ENCODE measurements at places on chromosomes 3 and 15.

DNA sequence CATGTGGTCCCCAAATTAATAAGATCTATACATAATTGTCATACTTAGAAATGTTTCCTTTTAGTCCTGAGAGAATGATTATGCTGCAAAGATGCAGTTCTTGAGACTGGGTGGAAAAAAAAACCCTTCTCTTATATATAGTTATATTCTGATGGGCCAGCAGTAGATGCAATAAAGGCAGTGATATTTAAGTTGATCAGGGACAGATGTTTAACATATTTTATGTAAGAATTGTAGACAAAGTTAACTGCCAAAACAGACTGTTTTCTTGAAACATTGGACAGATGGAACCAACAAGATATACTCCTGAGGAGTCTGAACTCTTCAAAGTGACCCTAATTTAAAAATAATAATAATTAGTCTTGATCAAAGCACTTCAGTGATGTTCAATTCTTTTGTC is 172.0 kb upstream of the LRIG1 start:
- DNase-seq, result no peak

DNA sequence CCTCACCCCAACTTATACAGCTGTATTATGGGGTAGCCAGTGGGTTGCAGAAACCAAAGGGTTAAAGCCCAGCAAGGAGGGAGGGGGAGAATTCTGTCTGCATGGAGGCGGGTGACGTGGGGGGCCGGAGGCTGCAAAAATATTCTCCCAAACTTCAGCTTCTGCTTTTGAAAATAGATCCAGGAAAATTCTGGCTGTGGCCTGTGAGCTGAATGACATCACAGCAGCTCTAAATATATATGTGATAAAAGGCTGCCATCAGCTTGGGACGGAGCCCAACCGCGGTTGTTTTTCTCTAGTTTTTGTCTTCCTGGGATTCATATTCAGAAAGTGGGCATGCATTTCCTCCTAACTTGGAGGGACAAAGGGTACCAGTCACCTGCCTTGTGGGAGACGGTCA is 27.6 kb downstream of the MAPKAPK3 start:
- DNase-seq, result no peak

DNA sequence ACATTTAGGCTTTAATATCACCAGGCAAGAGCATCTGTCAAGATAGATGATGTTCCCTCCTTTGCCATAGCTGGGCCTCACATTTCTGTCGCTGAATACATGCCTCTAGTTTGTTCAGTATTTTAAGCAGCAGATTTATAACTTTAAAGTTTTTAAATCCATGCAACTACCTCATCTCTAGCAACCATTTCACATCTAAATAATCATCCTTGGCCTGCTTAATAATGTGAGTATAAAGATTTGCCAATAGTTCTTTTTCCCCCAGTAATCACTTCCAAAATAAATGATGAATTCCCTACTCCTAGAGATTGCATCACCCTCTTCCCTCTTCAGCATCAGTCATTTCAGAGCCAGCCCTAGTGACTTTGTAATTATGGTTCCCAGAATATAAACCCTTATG is 36.2 kb upstream of the FILIP1L start:
- no peak for DNase-seq

- no peak for DNase-seq
Observed at GRCh38 chr3:174884776-174885568, 25.8 kb downstream of the NAALADL2 start.

DNA sequence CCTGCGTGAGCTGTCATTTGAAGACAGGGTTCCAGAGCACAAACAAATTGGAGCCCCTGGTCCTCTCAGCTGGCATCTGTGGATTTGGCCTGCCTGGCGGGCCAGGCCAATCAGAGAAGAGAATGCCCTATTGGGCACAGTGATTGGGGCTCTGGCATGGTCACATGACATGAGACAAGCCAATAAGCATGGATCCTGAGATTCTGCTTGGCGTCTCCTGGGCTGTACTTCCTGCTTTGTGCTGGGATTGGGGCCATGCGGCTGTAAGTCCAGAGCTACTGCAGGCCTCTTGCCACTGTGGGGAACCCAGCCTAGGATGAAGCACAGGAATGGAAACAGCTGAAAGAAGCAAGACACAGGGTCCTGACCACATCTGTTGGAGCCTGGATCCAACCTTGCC is 121.4 kb downstream of the FBLN2 start:
- no peak for DNase-seq

DNA sequence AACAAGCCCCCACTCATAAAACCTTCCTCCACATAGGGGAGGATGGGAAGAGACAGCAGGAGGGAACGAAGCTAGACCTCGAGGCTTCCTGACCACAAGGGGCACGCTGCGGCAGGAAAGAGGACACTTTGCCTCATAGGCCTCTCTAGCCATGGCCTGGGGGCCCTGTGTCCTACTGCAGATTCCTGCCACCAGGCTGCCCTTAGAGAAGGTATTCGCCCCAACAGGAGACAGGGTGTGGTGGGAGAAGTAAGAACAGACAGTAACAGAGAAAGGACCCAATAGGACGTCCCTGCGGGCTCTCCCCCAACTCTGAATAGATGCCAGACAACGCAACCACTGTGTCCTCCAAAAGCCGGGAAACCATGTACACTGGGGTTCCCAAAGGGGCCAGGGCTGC is 36.8 kb downstream of the ADCY5 start:
- DNase-seq, result no peak

DNA sequence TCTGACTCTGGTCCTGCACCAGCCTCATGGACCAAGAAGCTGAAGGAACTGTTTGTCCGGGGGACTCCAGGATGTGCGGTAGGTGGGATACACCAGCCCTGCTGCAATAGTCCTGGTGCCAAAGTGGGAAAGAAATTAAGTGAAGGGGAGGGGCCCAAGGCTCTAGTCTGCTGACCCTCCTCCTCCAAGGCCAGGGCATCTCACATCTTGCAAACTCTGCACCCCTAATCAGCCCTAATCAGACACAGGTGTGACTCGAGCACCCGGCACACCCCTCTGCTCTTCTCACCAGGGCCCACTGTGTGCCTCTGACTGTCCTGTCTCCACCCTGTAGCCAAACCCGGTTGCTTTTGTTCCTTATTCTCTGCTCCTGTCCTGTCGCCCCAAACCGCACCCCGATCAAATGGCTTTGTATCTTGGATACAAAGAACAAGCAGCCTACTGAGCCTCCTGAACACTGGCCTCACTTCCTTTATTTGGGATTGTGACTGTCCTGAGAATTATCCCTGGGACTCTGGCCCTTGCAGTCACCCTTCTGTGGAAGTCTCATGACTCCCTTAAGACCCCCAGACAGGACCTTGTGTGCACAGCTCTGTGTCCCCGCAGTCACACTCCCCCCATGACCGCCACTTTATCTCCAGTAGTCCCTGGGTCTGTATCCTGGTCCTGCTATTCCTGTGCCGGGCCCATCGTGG is 26.7 kb upstream of the SLC41A3 start:
- DNase-seq, result no peak

GRCh38 chr3:12840591-12841148 is 695 bp downstream of the RPL32 start:
- no peak for DNase-seq

DNA sequence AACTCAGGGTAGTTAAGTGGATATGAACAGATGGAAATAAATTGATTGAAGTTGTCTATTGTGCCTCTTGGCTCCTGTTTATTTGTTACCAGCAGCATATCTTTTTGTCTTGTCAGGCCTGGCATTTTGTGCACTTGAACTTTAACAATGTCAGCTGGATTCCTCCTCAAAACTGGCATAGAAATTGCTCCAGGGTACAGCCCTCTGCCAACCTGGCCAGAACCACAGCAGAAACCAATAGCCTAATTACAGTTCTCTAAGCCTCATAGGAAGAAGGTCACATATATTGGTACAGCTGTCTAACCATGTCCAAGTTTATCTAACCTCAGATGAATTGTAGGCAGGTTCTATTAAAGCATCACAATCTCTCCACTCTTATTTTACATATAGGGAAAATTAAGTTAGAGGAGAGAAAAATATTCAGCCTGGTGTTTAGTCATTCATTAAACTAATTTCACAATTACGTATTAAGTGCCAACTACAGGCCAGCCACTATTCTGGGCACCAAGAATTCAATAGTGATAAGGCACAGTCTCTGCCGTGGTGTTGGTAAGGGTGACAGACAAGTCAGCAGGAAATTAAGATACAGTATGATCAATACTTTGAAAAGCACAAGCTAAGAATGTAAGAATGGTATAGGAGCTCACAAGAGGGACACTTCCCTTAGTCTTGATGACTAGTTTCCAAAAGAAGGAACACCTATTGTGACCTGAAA is 452.9 kb upstream of the NECTIN3 start:
- DNase-seq, result no peak

DNA sequence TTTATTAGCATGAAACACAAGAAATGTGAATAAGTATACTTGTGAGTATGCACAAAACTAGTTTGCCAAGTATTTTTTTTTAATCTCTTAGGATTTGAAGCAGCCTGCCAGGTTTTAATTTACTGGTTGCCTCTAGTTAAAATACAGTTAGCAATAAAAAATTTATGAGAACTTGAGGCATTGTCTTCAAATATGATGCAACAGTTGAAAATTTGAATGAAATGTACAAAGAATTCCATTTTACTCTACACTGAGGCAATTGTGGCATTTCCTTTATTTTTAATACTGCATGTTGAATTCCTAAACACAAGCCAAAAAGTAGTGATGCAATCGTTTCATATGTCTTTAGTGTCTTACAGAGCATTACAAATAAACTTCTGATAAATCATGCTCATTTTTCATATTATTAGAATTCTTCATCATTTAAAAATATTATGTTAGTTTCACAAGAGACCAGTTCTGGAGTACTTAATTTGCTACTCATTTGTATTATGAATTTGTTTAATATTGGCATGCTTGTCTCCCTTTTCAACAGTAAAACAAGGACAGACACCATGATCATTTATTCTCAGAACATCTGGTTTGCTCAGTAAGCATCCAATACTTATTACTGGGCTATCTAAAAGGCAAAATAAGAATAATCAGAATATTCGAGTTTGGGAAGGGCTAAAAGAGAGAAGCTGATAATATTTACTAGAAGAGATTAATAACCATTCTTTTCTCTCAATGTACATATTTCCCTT is 124.8 kb upstream of the PTX3 start:
- DNase-seq, result no peak

DNA sequence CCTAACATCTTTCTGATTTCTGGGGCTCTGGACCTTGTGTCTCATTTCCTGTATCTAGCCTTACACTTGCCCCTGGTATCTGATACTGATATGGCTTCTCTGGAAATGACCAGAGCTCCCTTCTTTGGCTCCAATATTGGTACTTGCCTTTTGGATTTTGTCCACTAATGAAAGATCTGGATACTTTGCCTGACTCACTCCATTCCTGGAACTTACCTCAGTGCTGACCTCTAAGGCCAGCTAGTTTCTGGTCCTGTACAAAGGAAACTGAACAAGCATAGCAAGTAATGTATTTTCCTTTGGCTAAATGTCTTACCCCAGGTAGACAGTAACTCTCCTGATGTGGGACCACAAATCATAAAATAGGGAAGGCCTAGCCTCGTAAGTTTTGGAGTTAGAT is 93.8 kb upstream of the SLC4A7 start:
- no peak for DNase-seq

Measured in putamen (tissue), 1 donor.